ENCODE measurements at places on chromosomes 12 and 14. TPM values are rescaled to one million over a fixed set of nuclear protein-coding genes. Genes with fewer than 3 reads are reported as not detected.

GRCh38 chr14:80264702-80265101 lies 53.4 kb upstream of the DIO2 start:
- DNase-seq = no peak

Gene CCDC91
- 62.5 TPM for total RNA-seq

DNA sequence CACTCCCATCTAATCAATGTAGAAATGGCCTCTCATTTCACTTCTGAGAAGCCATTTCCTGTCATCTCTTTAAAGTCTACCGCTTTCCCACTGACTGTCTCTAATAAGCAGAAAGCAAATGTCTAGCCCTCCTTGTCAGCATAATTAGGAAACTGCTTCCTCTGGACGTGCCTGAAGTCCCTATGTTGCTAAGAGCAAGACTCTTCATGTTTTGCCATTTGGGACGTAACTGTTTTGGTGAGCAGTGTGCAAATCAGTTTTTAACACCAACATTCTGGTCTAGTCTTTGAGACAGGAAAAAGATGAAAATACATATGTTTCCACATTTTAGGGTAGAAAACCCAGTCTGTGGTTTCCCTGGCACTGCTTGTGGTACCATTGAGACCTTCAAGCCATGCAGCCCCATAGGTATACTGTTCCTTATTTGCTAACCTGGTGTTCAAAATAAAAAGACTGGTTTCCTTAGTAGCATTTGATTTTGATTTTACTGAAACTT lies 22.2 kb downstream of the IFNG start:
- no peak for DNase-seq

DNA sequence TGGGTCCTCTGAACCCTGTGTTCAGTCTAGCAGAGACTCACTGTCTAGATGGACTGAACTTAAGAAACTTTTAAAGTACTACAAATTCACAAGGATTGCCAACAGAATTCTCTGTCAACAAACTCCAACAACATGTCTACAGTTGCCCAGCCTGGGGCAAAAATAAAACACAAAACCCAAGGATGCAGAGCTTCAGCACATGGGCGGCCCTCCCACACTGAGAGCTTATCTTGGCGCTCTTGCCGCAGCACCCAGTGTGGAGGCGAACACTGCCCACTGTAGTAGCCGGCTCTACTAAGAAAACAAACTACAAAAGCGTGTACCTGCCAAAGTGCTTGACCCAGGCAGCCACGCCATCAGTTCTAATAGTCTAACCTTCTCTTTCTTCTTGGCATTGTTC lies 66.7 kb downstream of the PTPN21 start:
- no peak for DNase-seq

Gene PLEKHH1
- total RNA-seq = not detected

DNA sequence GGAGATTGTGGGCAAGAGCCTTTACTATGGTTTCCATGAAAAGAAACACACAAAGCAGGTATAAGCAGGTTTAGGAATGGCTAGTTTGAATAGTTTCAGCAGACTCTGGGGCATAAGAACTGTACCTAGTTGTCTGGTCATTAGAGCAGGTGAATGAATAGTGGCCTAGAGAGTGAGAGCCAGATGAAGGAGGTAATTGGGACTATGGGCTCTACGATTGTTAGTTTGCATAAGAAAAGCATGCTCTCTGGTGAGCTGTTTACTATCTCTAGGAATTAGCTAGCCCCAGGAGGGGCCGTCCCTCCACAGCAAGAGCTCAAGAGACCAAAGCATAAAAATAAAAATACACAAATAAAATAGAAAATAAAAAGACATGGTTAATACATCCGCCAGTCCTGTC lies 397.5 kb upstream of the GARIN6 start:
- no peak for DNase-seq

DNA sequence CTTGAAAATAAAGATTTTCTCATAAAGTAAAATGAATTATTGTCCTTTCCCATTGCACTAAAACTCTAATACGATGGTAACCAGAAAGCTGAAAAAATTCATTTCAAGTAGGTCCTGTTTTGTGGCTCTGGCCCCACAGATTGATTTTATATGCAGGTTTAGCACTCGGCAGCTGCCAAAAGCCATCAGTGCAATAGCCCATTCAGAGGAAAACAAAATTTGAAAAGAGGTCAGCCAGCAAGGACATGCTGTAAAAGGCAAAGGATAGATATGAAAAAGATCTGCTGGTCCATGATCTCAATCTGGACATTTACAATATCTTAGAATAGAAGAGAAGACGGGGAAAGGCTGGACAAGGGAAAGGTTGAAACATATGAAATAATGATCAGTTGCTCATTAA lies 414.8 kb upstream of the NOVA1 start:
- no peak for DNase-seq

Gene TGM1
- 3.4 TPM for total RNA-seq

Gene ATG2B
- 28.7 TPM for total RNA-seq

Gene LRP1-AS
- not detected for total RNA-seq

DNA sequence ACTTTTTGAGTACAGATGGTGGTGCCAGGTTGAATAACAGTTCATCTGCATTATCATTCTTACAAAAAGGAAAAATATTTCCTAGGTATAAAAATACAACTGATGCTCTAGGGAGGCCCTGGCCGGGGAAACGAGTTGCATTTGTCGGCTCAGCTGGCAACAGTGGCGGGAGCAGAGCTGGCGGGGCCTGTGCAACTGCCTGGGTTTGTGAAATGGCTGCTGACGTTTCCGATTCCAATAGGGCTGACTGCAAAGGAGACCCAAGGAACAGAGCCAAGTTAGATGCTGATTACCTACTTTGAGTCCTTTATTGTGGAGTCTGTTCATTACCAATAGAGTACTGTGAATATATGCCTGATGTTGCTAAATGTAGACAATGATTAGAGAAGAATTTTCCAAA lies 25.8 kb upstream of the PHLDA1 start:
- DNase-seq = no peak

- no peak for DNase-seq
Measured at GRCh38 chr14:38254571-38255407, 1.1 kb downstream of the CLEC14A start.

Gene CLEC2B
- total RNA-seq = 59.9 TPM

Gene SOAT2
- total RNA-seq = 0.83 TPM

Gene FZD10
- not detected for total RNA-seq

GRCh38 chr14:100605706-100606686 lies 18.8 kb upstream of the BEGAIN start:
- no peak for DNase-seq

Gene RFLNA
- not detected for total RNA-seq

DNA sequence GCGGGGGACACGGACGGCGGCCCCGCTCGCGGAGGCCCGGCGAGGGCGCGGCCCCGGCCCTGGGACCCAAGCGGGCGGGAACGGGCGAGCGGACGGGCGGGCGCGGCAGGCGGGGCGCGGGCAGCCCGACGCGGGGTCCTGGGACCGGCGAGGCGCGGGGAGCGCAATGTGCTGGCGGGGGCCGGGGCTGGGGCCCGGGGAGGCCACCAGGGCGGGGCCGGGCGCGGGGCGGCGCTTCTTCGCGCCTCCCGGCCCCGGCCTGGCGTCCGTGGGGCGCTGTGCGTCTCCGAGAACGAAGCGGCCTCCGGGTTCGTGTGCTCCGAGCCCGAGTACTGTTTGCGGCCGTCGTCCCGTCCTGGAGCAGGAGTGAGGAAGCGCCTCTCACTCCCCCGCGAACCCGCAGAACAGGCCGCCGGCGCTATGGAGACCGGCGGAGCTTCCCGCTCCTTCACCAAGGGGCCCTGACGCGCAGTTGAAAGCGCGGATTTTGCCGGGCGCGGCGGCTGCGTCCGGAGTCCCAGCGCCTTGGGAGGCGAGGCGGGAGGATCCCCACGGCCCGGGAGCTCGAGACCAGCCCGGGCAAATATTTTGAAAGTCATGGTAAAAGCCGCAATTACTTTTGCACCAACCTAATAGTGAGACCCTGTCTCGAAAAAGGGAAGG lies 420 bp upstream of the ANKLE2 start:
- peak; percentile 82 for DNase-seq

DNA sequence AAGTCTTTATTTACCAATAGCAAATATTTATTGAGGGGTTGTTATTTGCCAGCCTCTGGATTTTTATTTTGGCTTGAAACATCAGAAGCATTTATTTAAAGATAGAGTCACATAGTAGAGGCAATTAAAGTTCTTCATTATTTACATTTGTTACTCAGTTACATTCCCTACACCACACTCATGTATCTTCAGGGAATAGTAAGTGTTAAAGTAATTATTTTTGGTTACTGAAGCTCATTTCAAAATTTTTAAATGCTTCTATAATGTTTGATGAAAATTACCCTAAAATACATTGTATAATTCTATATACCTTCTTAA lies 205.6 kb downstream of the ESR2 start:
- no peak for DNase-seq

Gene LPAR5
- total RNA-seq = 2.9 TPM

GRCh38 chr14:34931206-34931605 lies 51.6 kb upstream of the SRP54 start:
- DNase-seq = peak; percentile 21

- DNase-seq = no peak
Measured at GRCh38 chr12:62655666-62656151, 189.1 kb downstream of the MON2 start.

DNA sequence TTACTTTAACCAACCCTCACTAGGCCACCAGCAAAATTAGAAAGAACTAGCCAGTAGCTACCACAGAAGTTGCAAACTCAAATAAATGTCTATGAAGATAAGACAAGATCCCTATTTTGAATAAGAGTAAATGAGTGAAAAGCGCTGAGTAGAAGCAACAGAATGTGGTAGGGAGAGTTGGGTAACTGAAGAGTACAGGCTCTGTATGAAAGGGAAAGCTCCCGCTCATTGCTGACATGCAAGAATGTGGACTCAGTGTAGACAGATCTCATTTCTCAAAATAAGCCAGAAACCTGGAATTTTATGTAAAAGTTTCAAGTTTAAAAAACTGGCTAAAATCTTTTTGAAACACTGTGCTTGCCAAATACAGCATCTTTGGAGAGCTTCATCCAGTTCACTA lies 63.9 kb downstream of the NAV3 start:
- no peak for DNase-seq

GRCh38 chr12:106144847-106145246 lies 6.1 kb upstream of the NUAK1 start:
- no peak for DNase-seq

DNA sequence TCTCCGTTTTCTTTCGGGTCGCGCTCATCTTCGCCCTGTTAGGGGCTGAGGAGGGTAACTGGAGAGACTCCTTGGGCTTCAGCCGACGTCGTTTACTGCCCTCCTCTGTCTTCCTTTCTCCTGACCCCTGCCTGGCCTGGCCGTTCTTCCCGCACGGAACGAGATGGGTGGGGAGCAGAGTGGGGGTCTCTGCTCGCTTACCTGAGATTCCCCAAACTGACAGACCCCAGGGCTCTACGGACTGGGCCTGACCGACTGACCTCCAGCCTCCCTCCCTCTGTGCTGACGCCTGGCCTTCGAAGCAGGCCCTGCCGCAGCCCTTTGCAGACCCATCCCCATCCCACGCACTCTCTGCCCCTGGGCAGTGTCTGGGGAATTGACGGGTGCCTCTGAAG lies 439 bp downstream of the GOLGA5 start:
- no peak for DNase-seq

Gene TTC6
- total RNA-seq = not detected

DNA sequence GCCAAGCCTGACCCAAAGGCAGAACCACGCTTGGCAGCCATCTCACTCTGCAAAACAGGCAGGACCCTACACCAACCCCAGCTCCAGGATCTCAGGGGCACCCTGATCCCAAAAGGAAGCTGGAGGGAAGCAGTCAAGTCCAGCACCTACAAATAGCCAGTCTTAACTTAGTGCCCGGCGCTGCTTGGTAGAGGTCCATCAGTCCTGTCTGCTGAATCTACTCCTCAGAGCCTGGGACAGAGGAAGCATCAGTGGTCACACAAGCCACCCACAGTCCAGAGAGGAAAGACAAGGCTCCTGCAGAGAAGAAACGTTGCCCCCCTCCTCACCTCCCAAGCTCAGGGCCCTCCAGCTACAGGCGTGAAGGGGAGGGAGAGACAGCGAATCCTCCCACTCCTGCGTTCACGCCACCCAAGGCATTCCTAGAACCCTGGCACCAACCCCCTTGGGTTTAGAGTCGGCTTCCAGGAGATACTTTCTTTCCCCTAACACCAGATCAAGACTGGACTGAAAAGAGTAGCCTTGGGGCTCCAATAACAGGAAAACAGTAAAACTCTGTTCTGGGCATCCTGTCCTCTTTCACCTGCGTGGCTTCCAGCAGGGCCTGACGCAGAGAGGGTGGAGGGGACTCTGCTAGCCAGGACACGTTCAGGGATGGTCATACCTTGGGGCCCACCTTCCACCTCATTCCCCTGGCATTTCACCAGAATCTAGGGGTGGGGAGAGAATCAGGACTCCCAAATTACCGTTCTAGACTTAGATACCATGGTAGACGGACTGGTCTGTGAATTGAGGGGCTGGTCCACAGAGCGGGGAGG lies 1.2 kb downstream of the PXN start:
- DNase-seq = no peak

GRCh38 chr12:21169878-21170472 lies 39.0 kb downstream of the SLCO1B1 start:
- DNase-seq = peak; percentile 10

DNA sequence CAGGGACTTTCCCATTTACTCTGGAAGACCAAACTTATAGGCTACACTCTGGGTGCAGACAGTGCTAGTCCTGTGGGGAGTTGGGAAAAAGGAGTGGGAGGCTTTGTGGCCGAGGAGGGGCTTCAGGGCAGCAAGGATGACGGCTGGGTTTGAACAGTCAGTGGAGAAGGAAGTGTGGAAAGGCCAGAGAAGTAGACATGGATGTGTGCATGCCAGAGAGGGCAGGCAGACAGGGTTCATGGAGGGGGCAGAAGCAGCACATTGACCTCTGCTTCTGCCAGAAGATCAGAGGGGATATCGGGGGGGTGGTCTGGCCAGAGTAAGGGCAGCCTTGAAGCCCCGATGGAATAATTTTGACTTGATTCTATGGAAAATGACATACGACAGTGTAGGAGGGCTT lies 27.2 kb upstream of the KCNA5 start:
- DNase-seq = no peak

Gene SIX6
- total RNA-seq = not detected
